EH (cell line): ENCODE measurements at places on chromosomes 1 and 21.

DNA sequence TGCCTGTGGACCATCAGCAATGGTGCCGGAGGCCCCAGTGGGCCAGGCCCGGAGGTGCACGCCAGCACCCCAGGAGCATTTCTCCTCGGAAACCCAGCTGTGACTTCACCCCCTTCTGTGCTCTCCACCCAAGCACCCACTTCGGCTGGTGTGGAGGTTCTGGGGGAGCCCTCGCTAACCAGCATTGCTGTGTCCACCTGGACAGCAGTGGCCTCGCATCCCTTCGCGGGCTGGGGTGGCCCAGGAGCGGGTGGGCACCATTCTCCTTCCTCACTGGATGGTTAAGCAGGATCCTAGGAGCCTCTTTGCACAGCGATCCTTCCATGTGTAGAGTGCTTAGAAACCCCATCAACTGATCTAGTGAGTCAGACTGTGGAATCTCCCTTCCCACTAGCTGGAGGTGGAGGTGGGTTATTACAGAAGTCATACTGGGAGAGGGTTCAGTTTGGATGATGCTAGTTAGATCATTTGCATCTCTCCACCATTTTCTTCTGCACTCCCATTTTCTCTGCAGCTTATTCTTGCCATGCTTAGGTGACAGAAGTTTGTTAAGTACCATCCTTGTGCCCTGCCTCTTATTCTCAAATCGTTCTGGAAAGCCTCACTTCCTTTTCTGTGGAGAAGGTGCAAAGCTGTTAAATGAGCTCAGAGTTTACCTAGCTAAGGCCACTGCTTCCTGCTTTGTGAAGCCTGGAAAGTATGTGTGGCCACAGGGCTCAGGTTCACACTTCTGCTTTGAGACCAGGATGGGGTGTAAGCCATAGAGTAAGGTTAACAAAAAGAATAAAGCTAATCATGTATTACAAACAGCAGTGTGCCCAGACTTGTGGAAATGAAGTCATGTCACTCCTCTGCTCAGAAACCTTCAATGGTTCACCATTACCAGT lies 32.3 kb downstream of the TBX19 start:
- no peak for DNase-seq

GRCh38 chr1:1244192-1244811 lies 2.2 kb downstream of the C1QTNF12 start:
- no peak for DNase-seq

- DNase-seq: peak; percentile 59
These were observed 1.5 kb downstream of the ZNF684 start for GRCh38 chr1:40532844-40533424.

GRCh38 chr1:169103480-169103893 lies 3.0 kb upstream of the ATP1B1 start:
- no peak for DNase-seq

DNA sequence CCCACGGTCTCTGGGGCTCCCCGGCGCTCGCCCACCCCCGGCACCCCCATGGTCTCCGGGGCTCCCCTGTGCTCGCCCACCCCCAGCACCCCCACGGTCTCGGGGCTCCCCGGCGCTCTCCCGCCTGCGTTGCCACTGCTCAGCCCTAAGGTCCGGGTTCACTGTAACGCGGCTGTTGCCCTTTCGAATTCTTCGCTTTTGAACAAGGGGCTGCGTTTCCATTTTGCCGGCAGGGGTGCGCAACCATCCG lies 5.2 kb upstream of the FTCD start:
- DNase-seq: no peak

DNA sequence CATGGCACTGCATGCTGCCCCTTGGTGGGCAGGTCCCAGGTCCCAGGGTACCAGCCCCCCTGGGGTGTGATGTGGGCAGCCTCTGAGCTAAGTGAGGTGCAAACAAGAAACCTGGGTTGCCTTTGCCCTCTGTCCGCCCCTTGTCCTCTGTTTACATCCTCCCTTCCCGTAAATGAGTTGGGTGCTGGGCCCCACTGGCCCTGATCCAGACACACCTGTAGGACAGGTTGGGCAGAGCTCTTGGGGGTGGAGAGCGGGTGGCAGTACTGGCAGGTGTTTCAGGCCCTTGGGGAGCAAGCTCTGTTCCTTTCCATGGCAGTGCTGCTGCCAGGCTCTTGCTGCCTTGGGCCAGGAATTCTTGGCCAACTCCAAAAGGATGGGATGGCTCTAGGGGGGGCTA lies 35.8 kb downstream of the ELF3 start:
- DNase-seq: no peak
